GM03348 (cell line): ENCODE measurements at places on chromosomes 1 and 21.
A peak's percentile ranks its signal among the peaks of the same experiment; 100 is the strongest.

DNA sequence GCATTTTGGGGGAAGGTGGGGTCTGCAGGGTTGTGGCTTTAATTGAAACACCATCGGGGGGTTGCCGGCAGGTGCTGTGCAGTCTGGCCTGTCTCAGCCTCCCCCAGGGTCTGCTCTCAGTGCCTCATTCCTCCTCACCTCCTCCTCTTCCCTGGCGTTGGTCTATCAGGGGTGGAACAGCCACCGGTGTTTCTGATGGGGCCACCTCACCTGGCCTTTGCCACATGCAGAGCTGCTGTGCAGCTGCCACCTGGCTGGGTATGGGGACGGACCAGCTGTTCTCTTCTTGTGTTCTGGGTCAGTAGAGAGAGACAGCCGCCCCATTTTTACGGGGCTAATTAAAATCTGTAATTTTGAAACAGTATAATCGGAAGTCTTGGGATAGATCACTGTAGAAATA, 53.9 kb downstream of the SPSB1 start:
- no peak for DNase-seq

DNA sequence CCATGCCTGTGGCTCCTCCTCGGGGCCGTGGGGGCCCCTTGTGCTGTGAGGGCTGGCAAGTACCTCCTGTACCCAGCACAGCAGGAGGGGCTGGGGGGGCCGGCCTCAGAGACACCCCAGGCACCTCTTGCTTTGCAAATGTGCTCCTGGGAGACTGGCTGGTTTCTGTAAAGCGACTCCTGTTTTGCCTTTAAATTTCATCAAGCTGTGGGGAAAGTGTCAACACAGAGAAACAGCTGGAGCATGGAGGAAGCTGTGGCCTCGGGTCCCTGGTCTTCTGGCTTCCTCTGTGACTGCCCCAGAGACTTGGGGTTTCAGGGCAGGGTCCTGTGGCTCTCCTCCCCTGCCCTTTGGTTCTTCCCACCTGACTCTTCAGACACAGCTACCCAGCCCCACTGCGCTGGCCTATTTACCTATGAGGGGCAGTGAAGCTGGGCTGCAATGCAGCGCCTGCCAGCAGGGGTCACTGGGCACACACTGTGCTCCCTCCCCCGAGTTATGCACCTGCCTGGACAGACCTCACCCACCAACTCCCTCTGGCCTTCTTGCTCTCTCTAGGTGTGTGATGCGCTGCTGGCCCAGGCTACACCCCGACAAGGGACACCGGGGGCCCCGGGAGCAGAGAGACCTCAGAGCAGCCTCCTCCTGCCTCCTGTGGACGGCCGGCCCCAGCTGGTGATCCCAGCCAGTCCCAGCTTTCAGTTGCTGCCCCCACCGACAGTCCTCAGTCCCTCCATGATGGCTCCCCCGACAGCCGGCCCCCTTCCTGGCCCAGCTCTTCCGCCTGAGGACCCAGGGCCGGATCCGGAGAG, 17.6 kb upstream of the PEX10 start:
- no peak for DNase-seq

DNA sequence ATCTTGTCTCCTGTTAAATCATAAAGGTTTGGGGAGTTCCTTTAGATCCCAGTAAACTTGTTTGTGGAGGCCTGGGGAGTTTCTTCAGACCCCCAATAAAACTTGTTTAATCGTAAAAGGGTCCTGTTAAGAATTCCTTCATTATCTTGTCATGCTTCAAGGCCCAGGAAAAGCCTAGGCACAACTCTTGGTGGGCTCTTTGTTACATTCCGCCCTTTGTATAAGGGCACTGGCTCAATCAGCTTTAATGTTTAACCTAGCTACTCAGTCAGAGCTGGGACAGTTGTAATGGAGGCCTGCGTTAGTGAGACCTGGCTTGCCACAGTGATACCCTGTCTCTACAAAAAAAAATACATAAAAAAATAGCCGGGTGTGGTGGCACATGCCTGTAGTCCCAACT, 77.2 kb downstream of the MPZL1 start:
- DNase-seq: no peak

- no peak for DNase-seq
These were observed 395.9 kb downstream of the KIF26B start for GRCh38 chr1:245550720-245551043.

DNA sequence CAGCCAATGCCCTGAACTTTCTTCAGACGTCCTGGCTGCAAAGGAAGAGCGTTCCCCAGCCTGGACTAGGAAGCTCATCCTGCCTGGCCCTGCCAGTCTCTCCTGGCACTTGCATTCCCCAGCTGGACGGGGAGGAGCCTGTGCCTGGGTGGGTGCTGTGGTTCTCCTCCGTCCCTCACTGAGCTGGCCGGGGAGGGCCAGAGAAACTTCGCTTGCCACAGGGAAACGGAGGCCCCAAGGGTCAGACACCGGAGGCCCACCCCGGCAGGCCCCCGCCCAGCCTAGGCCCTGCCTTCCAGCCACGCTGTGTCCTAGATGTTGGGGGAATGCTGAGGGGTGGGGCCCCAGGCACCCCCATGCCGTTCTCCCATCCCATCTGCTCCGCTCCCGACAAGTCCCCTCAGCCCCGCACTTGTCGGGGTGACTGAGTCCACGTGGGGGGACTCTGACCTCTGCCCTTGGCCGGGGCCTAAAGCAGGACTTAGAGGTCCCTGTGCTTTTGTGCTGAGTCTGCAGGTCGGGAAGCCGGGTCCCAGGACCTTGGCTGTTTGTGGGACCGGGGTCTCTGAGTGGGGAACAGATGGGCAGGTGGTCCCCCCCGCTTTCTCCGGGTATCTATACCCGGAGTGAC, 4.8 kb downstream of the FTCD start:
- DNase-seq: no peak

- DNase-seq: no peak
These were observed 29.2 kb downstream of the ZNF281 start for GRCh38 chr1:200380589-200381021.

DNA sequence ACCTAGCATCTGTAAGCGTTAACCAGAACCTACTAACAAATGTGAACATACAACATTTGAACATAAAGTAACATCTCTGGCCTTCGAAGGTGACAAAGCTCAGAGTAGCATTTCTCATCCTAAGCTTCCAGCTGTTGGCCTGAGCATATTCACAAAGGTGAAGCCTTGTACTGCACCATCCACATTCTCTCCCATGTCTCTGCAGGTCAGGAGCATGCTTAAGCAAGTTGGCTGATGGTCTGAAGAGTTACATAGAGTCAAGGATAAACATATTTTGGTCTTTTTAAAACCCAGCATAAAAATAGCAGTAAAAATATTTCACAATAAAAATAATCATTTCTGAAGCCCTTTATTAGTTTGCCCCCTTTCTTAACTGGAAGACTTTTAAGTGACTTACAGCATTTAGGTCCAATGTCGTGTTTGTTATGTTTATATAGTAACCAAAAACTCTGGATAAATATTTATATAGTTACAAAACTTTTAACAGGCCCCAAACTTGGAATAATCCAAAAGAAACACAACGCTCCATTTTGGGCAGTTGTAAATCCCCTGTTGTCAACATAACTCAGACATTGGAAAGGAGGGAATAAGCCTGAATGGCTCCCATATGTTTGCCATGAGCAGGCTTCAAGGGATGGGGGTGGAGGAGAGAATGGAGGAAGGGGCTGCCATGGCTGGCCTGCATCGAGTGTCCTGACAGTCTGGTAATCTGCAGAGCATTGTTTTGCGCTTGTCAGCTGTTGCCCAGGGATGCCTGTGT, 42.8 kb upstream of the ENAH start:
- no peak for DNase-seq

DNA sequence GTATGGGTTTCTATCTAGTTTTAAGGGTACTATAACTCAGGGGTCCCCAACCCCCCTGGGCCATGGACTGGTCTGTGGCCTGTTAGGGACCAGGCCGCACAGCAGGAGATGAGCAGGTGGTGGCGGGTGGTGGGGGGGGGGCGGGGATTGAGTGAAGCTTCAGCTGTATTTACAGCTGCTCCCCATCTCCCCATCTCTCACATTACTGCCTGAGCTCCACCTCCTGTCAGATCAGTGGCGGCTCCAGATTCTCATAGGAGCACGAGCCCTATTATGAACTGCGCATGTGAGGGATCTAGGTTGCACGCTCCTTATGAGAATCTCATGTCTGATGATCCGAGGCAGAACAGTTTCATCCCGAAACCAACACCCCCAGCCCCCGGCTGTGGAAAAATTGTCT, 95.1 kb upstream of the SLC45A1 start:
- no peak for DNase-seq

GRCh38 chr1:21823980-21824702, 12.1 kb downstream of the LDLRAD2 start:
- no peak for DNase-seq

DNA sequence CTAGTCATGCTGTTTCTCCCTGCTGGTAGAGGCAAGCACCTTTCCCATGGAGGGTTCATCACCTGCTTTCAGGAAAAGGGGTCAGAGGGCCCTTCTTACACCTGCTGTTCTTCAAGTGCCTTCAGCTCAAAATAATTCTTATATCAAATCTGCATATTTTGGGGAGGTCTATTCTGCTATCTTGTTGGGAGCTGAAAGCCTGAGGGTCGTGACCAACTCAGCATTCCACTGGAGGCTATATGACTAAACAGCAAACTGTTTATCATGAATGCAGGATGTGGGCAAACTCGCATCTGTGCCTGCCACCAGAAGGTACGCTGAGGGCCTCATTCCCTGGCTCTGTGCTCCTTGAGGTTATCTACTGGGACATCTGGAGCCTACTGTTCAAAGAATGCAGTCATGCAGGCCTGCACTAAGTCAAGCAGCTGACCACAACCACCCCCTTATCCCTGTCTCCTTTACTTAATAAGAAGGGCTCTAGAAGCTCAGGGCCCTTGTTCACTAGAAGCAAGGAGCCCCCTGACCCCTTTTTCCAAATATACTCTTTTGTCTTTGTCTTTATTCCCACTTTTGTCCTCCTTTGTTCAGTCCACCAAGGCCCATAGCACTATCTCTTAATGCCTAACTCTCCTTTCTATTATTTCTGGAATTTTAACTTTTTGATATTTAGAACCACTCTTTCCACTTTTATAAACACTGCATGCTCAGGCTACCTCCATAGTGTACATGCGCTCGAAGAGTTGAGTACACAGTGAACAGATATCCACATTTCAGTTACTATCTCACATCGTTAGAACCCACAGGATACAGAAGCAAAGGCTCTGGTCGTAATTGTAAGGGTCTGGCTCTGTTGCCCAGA, 4.5 kb upstream of the TRIM17 start:
- DNase-seq: no peak

- peak; percentile 24 for DNase-seq
These were observed 58.1 kb upstream of the GCLM start for GRCh38 chr1:93967306-93967705.

GRCh38 chr1:220007438-220007837, 38.9 kb downstream of the EPRS1 start:
- no peak for DNase-seq

DNA sequence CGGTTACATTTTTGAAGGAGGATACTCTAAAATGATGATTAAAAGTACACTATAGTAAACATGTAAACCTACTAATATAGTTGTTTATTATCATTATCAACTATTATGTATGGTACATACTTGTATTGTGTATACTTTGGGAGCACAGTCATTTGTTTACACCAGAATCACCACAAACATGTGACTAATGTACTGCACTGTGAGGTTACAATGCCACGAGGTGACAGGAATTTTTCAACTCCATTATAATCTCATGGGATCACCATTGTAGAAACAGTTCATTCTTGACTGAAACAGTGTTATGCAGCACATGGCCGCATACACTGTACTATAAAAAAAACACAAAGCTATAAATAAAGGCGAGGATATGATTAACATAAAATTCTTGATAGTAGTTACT, 44.3 kb downstream of the GPATCH2 start:
- no peak for DNase-seq

DNA sequence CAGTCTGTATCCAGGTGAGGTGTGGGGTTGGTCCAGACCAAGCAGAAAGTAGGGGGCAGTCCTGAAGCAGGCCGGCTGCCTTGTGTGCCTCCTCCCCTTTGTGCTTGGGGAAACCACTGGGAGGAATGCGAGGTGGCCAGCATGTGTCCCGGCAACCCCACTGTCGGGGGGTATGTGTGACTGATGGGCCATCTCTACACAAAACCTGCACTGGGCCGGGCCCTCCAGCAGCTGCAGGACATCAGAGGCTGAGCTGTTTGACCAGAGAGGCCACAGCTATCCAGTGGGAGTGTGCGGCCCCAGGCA, 33.3 kb downstream of the TMEM51 start:
- no peak for DNase-seq

DNA sequence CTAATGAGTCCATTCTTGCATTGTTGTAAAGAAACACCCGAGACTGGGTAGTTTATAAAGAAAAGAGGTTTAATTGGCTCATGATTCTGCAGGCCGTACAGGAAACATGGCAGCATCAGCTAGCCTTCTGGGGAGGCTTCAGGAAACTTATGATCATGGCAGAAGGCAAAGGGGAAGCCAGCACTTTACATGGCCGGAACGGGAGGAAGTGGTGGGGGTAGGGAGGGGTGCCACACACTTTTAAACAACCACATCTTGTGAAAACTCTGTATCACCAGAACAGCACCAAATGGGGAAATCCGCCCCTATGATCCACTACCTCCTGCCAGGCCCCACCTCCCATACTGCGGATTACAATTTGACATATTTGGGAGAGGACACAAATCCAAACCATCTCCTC, 43.9 kb downstream of the NOS1AP start:
- DNase-seq: no peak

DNA sequence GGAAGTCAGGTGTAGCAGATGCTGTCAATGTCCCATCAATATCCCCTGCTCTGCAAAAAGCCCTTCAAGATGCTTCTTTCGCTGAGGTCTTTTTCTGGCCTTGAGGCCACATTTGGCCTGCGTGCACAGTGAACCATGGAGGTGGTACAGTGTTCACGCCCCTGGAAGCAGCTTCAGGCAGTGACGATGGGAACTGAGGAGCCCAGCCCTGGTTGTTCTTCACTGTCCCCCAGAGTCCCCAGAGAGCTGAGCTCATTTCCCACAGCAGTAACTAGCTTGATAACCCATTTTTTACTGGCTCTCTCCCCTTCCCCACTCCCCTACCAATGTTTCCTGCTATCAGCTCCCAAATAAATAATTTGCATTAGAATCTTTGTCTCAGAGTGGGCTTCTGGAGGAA, 76.5 kb downstream of the OLIG1 start:
- no peak for DNase-seq

- DNase-seq: no peak
These were observed 39.4 kb upstream of the EFHD2 start for GRCh38 chr1:15370268-15370667.

DNA sequence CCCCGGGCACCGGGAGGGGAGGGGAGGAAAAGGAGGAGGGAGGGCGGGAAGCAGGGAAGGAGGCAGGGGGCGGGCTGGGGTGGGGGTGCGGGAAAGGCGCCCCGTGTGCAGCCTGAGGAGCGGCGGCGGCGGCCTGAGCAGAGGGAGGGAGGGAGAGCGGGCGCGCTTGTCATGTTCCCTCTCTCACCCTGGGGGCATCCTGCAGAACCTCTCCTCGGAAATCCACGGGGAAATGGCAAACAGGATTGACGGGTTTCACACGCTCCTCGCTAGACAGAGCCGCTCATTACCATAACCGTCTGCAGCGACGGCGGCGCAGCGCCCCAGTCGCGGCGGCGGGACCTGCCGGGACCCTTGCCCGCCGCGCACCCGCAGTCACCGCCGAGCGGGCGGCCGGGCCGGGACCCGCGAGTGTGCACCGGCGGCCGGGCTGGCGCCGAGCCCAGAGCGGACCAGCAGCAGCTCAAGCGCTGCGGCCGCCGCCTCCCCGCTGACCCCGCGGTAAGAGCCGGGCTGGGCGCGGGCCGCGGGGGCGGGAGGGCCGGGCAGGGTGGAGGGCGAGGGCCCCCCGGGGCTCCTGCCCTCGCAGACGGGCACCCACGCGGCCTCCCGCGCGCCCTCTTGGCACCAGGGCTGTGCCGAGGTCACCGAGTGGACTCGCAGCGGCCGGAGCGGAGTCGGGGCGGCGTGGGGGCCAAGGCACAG, at the start of gene SERTAD4:
TSS of gene SERTAD4 (plus strand) at position 286 of the 705 bp plus-strand sequence. CDS start 5,165 bp downstream, outside the sequence.
- peak; percentile 52 for DNase-seq
